ENCODE measurements at places on chromosomes 5 and 9.
A peak's percentile ranks its signal among the peaks of the same experiment; 100 is the strongest.

- DNase-seq, result peak; percentile 73
Observed at GRCh38 chr5:68239487-68239886, 23.9 kb downstream of the PIK3R1 start.

DNA sequence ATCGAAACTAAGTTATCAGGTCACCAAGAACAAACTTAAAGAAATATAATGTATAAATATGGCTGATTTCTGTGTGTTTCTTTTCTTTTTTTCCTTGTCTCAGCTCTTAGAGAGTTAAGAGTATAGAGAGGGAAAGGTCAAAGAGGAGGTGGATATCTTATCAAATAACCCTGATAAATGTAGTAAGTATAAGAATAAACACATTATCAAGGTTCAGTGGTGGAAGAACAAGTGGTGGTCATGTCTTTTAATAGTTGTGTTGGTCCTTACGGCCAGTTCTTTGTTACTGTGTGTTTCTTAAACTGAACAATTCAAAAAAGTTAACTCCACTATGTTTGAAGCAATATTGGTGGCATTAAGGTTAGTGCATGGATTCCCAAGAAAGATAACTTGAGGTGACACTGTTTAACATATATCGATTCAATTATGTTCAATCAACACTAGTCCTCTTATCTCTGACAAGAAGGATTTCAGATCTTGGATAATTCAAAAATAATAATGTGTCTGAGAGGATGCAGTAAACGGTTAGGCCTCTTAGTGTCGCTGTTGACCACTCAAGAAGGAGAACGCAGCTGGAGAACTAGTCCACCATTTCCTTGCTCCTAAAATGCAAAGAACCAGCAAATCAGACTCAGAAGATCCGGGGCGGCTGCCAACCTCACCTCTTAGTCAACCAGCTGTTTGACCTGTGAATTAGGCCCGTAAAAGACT, at the start of gene PCDHGA3:
Gene PCDHGA3 (plus strand): TSS at position 588 of the 711 bp plus-strand sequence. CDS start 205 bp downstream, outside the sequence.
- peak; percentile 59 for DNase-seq

DNA sequence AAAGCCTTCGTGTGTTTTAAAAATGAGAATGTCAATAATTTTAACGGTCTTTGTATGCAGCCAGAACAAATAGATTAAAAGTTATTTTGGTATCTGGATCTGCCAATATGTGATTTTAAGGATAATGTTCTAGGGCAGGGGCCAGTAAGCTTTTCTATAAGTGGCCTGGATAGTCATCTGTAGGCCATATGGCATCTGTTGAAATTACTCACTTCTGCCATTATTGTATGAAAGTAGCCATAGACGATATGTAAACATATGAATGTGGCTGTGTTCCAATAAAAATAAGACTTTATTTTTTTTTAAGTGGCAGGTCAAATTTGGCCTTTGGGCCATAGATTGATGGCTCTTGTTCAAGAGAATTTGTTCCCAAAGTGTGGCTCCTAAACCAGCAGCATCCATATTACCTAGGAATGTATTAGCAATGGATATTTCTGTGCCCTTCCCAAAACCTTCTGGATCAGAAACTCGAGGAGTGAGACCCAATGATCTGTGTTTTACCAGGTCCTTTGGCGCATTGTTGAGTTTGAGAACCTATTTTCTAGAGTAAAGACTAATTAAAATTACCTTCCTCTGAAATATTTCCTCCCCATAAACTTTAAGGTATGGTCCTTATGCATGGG, 55.9 kb downstream of the C6 start:
- DNase-seq, result no peak

- DNase-seq, result no peak
Observed at GRCh38 chr5:83441747-83442146, 29.8 kb upstream of the VCAN start.

GRCh38 chr9:136964171-136964689, 12.2 kb downstream of the LCN12 start:
- no peak for DNase-seq

- DNase-seq, result no peak
Observed at GRCh38 chr5:108367679-108368334, 14.1 kb downstream of the FBXL17 start.

DNA sequence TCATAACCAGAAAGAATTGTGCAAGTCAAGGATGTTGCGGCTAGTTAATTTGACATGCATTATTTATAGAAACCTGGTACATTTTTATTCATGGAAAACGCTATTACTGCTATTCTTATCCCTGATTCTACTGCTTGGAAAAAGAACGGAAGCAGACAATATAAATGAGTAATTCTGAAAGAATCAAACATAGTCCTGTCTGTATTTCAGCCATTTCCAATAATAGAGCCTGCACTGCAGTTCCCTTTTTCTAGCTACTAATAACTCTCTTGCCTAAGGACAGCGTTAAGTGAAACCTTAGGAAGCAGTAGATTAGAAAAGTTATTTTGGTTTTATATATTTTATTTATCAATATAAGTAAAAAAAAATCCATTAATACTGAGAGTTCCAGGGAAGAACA, 414.9 kb downstream of the CYLC2 start:
- DNase-seq, result peak; percentile 9

GRCh38 chr5:50463726-50464125, 22.6 kb upstream of the EMB start:
- DNase-seq, result no peak

DNA sequence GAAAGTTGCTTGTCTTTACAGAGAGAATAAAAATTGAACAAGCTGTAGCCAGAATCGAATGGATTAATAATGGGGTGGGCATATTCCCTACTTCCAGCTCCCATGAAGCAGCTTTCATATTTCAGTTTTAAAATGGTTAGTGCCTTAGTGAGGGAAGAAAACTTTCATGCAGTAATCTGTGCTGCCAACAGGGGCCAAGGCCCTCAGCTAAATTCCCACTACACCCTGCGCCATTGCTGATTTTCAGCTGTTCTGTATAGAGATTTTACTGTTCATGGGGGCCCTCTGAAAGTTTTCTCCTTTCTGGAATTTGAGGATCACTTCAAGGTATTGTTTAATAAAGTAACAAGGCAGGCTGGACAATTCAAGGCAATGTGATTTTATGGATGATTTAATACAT, 58.2 kb downstream of the CAST start:
- no peak for DNase-seq

- DNase-seq, result no peak
Observed at GRCh38 chr5:112106878-112107277, 312.2 kb downstream of the EPB41L4A start.

GRCh38 chr5:122591828-122592227, 183.1 kb upstream of the SNX2 start:
- no peak for DNase-seq

GRCh38 chr5:40823459-40823858, 11.6 kb downstream of the RPL37 start:
- no peak for DNase-seq

DNA sequence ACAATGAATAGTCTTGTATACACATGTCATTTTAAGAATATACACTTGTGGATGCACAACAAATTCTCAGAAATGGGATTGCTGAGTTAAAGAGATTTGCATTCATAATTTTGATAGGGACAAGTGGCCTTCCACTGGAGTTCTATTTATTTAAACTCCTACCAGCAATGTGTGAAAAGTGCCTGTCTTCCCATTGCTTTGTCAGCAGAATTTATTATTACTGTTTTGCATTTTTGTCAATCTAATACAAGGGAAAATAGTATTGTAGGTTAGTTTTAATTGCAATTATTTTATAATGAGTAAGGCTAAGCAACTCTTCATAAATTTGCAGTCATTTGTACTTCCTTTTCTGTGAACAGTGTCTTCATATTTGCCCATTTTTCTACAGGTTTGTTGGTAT, 55.0 kb downstream of the C9orf57 start:
- no peak for DNase-seq

DNA sequence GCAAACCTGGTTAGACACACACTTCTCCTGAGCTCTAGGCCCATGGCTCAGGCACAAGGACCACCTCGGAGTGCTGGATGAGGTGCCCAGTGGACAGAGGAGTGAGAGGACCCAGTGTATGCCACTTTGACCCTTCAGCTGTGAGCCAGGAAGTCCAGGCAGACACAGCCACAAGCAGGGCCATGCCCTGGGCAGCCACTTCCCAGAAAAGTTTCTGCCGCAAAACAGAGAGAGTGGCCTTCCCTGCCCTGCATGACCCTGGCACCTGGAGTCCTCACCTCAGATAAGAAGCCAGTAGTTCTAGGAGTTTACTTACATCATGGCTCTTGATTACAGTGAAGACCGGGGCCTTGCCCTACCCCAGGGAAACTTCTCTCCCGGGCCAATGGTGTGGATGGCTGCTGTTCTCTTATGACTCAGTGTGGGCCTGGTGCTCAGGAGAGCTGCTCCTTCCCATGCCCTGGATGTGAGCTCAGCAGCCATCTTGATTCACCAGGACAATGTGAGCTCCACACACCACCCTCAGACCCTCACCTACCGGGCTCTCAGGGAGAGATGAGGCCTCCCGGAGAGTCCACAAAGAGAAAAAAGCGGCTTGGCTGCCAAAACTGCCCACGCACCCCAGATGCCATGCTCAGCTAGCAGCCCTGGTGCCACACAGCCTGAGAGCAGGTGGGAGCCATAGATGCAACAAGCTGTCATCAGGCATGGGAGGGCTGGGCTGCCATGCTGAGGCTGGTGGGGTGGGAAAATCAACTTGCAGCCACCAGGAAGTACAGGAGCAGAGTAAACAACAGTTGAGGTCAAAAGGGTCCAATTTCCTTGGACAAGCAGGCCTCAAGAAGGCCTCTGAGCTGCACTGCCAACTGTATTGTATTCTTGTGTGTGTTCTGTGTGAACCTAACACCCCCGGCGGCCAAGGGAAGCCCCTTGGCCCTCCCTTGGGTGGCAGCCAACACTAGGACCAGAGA, 11.7 kb upstream of the IRF1 start:
- no peak for DNase-seq

- peak; percentile 91 for DNase-seq
Observed at GRCh38 chr5:124906339-124907097, 160.1 kb upstream of the ZNF608 start.

DNA sequence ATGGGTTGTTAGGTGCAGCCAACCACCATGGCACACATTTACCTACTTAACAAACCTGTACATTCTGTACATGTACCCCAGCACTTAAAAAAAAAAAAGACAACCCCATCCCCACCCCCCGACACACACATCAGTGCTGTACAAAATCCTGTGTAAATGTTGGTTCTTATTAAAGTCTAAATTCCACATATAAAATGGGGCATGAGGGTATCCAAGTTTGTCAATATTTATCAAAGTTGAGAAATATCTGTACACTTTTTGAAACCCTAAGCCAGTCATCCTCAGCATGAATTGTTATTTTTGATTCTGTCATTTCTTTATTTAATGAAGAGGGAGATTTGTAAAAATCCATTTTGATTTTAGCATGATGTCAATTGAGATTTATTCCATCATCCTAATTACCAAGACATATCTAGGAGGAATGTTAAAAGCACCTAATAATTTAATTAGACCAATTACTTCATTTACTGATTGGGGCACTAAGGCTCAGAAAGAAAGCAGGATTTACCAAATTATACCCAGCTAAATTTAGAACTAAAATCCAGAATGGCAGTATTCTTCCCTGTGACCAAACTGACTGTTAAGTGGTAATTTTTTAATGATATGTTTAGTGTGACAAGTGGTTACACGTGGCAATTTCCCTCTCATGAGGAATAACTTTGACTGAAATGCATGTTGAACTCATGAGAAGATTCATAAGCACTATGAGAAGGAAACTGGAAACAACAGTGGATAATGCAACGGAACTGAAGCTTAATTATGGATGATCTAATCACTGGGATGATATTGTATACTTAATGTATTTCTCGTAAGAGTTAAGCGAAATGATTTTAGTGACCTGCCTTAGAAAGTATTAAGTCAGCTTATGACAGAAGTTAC, 195.9 kb downstream of the SGCD start:
- DNase-seq, result no peak

DNA sequence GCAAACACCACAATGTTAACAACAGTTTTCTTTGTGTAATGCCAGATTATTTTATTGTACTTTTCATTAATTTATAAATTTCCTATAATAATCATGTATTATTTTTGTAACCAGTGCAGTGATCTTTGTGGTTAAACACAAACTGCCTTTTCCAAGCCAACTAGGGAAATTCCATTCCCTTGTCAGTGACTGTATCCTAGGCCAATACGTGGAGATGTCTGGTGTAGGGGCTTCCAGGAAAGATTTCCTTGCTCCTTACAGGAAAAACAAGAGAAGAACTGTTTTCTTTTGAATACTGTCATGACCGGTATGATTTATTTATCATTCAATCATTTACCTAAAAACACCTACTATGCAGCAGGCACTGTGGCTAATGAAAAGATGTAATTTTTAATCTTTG, 31.4 kb downstream of the FANCC start:
- DNase-seq, result peak; percentile 20

GRCh38 chr5:167096816-167097215, 1194.6 kb upstream of the WWC1 start:
- no peak for DNase-seq

- DNase-seq, result no peak
Observed at GRCh38 chr5:177393206-177393765, 7.2 kb downstream of the PFN3 start.

- peak; percentile 19 for DNase-seq
Observed at GRCh38 chr5:144549580-144549979, 378.9 kb downstream of the KCTD16 start.

DNA sequence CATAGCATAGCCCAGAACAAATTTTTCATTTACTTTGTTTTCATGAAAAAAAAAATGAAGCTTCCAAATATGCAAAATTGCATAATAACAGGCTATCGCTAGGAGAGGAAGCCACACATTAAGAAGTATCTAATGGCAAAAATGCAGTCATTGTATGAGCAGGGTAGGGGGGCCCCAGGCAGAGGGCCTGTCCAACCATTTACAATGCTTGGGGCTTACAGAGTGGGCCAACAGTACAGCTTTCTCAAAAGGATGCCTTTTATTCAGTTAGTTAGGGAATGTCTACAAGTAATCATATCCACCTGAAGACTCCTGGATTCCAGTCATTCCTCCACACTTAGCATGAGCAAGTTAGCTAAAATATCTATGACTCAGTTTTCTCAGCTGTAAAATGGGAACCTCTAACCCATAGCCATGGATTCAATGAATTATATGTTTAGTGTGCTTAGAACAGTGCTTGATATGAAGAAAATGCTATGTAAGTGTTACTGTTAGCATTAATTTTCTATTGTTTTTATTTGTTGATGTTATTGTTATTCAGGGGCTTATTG, 117.7 kb downstream of the GAS1 start:
- peak; percentile 42 for DNase-seq

GRCh38 chr5:67021031-67021430, 175.6 kb downstream of the CD180 start:
- no peak for DNase-seq

DNA sequence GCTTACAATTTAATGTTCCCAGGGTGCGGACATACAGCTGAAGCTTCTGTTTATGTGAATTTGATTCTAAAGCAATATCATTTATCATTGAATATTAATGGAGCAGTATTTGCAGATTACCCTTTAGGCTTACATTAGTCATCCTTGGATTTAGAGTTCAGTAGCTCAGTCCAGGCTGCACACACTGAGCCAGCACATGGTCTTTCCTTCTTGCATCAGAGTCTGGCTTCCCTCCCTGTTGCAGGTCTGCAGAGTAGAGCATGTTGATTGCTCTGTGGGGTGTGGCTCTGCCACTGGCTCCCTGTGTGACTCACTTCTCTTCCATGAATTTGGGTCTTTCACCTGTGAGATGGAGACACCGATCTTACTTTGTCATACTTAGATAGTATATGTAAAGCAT, 36.8 kb downstream of the NSG2 start:
- no peak for DNase-seq

- no peak for DNase-seq
Observed at GRCh38 chr9:13929013-13929412, 384.9 kb downstream of the NFIB start.

Data from fibroblast of upper back skin (primary cell).